ENCODE measurements at places on chromosomes 1 and 21.

DNA sequence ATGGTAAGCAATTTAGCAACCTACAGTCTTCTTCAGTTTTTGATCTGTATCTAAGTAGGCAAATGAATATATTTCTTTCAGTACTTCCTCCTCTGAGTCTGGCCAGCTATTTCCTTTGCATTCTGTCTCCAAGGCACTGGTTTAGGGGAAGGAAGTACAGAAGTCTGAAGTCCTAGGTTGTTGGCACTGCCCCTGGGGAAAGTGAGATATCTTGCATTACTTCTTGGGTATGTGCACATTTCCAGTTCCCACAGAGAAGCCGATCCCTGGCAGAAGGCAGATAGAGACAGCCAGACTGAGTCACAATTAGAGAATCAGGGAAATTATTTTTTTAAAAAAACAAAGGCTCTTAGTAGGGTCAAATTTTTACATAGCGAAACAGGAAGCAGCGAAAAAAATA is 98.8 kb downstream of the RASAL2 start:
- DNase-seq, result no peak

GRCh38 chr1:20158358-20159070 is 19.4 kb downstream of the PLA2G2F start:
- no peak for DNase-seq

DNA sequence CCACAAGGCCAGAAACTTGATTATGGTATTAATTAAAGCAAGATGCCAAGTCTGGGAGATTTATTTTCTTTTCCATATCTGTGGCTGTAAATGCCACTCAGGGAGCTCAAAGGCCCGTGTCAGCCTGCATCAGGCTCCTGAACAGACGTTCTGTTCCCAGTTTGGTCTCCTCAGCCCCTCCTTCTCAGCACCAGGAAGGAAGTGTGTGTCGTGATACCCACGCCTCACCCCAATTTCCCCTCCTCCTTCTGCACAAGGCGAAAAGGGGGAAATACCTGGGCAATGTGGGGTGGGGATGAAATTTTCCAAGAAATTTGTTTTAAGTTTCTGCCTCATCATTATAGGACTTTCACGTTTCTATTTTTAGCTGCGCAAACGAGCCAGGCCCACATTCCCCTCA is 112.0 kb downstream of the SYF2 start:
- no peak for DNase-seq

GRCh38 chr1:153374071-153374470 is 1.4 kb downstream of the S100A12 start:
- DNase-seq, result no peak

All from NCI-H460 (cell line).